Activated naive CD8-positive, alpha-beta T cell treated with anti-CD3 and anti-CD28 coated beads, Interleukin-2, amount 10 ng/mL, durations not matched to agents 7 days and 5 days (primary cell): ENCODE measurements at places on chromosomes 3 and 15.
A peak's percentile ranks its signal among the peaks of the same experiment; 100 is the strongest.

- no peak for DNase-seq
These were observed 15.2 kb upstream of the EID1 start for GRCh38 chr15:48862705-48863104.

- DNase-seq, result no peak
These were observed 214.5 kb downstream of the RPLP1 start for GRCh38 chr15:69666921-69667811.

GRCh38 chr15:38040615-38041014, 106.2 kb downstream of the TMCO5A start:
- no peak for DNase-seq

GRCh38 chr3:5673521-5673920, 486.0 kb downstream of the EDEM1 start:
- no peak for DNase-seq

DNA sequence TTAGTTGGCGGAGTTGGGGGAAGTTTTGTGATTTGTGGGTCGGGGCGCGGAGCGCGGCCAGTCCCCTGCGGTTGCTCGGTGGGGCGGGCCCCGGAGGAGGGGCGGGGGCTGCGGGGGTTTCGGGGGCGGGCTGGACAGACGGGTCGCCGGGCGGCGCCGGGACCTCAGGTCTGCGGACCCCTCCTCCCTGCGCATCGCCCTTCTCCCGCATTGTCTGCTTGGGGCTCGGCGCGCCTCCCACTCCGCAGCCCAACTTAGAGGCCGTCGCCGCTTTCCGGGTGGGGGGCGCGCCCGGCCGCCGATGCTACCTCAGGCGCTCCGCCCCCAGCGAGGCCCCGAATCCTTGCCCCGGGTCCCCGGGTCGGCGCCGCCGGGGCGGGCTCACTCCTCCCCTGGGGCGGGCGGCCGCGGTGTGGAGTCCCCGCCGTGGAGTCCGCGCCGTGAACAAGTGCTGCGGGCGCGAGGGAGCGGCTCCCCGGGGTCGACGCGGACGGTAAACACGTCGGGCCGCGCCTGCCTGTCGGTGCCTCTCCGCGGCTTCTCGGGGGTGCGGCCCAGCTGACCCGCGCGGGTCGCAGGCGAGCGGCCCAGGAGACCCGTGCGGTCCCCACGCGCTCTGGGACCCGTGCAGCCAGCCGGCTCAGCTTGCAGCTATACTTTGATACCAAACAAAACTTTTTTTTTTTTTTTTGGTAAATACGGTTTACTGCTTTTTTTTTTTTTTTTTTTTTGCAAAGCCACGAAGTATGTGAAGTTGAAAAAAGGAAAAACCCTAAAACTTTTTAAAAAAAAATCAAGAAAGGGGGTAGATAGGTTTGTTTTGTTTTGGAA, 624 bp downstream of the AKAP13 start:
- peak; percentile 79 for DNase-seq

DNA sequence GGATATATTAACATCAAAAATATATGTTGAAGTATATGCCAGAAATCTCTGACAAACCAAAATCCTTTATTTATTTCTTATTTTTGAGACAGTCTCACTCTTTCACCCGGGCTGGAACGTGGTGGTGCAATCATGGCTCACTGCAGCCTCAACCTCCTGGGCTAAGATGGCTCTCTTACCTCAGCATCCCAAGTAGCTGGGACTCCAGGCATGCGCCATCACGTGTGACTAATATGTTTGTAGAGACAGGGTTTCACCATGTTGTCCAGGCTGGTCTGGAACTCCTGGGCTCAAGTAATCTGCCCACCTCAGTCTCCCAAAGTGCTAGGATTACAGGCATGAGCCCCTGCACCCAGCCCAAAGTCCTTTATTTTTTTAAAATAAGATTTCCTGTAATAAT, 11.9 kb downstream of the FAIM start:
- DNase-seq, result no peak

GRCh38 chr3:46615050-46615775, 2.9 kb downstream of the FAM240A start:
- DNase-seq, result no peak

- DNase-seq, result no peak
These were observed 65.2 kb downstream of the FNDC3B start for GRCh38 chr3:172104471-172105072.

DNA sequence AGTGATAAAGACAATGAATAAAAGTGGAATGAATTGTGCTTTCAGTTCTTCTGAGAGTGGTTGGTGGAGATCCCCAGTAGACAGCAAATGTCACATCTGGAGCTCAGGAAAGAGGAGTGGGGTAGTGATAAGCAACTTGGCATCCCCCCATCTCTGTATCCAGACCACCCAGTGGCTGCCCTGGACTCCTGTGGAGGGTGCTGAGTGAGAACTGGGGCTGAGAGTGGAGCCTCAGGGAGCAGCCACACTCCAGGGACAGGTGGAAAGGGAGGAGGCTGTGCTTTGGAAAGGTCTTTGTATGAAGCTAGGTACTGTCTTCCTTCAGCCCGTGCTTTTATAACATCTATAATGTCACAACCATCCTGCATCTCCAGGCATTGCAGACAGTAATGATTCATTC, 85.6 kb upstream of the RASGRF1 start:
- no peak for DNase-seq

DNA sequence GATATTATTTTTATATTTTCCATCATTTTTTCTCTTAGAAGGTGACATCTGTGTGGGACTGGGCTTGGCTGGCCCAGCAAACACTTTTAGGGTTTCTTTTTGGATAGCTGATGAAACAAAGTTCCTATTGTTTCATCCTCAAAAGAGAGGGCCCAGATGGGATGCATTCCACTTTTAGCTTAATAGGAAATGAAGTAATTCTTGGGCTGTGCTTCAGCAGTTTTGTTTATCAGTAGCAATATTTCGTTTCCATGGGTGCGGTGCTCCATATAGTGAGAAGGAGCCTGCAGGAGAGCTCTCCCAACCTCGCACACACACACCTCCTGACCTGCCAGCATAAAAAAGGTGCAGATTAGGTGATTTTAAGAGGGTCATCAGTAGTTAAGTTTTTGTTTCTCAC, 147.5 kb downstream of the AKAP13 start:
- DNase-seq, result no peak

GRCh38 chr3:163347944-163348343, 1730.4 kb downstream of the SI start:
- DNase-seq, result no peak

DNA sequence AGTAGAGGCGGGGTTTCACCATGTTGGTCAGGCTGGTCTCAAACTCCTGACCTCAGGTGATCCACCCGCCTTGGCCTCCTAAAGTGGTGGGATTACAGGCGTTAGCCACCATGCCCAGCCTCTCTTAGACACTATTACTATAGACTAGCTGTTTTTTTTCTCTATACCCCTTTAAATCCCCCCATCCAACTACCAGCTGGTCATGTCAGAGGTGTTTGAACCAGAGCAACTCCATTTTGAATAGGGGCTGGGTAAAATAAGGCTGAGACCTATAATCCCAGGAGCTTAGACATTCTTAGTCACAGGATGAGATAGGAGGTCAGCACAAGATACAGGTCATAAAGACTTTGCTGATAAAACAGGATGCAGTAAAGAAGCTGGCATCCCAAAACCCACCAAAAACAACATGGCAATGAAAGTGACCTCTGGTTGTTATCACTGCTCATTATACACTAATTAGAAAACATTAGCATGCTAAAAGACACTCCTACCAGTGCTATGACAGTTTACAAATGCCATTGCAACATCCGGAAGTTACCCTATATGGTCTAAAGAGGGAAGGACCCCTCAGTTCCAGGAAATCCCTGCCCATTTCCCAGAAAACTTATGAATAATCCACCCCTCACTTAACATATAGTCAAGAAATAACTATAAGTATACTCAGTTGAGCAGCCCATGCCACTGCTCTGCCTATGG, 57.8 kb upstream of the GPD1L start:
- no peak for DNase-seq

GRCh38 chr3:186945255-186945823, 15.0 kb downstream of the ST6GAL1 start:
- DNase-seq, result no peak

DNA sequence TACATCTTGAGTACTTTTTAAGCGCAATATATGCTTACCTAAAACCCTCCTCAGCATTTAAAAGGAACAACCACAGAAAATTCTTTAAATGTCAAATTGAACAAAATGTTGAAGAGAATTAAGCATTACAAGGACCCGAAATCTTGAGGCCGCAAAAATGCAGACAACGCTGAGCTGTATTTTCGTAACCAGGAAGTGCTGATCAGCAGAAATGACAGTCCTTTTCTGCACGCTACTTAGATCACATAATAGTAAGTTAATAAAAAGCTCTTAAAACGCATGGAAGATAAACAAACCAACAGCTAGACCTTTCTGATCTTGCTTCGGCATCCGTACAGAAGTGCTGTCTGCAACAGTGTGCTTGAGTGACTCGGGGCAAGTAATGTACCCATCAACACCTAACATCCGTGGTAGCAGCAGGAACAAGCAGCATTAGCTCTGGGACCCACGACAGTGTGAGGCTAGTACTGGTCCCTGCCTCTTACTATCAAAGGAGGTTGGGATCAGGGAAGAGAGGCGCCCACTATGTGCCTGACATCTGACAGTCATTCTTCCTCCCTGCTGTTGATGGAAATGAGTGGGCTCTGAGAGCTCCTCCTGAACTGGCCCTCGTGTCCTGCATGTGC, 1.8 kb upstream of the SSUH2 start:
- no peak for DNase-seq

DNA sequence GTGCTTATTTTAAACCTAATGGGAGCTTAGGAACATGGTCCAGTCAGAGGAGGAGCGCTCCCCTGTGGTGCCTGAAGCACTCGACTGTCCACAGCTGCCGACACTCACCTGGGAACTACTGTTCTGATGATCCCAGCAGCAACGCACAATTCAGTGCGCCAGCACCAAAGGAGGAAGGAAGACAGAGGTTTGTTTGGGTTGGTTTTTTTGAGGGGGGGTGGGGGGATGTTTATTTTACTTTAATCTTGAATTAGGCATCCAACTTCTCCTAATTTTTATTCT, 48.8 kb upstream of the VGLL4 start:
- DNase-seq, result no peak

GRCh38 chr3:98962951-98963350, 61.5 kb upstream of the DCBLD2 start:
- no peak for DNase-seq

DNA sequence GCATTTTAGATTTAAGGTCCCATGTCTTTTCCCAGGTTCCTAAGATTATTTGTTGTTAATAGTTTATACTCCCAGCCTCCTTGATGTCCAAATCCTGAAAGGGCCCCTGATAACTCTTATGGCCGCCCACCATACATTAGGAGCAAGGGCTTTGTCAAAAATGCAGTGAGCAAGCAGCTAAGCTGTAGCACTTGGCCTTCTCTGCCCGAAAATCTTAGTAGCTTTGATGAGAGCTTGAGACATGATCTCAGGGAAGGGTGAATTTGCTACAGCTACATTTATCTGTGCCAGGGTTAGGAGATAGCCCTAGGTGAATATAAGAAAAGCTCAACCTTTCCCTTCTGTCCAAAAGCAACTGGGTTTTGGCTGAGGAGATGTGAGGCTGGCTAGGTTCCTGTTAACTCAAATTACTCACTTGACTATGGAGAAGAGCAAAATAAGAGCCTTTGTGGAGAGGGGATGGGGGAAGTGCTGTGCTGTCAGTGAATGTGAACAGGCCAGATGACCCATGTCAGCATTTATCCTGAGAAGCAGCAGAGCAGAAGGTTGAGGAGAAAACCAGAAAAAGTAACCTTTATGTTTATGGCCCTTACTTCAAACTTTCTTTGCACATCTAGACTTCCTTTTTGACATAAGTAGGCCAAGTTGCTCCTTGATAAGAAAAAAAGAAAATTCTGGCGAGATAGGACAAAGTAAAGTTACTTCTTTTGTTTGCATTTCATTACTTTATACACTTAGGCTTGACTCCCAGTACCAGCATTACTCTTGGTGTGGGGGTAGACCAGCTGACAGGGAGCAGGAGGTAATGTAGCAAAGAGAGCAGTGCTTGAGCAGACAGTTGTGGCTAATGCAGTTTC, 21.1 kb downstream of the MAPK6 start:
- no peak for DNase-seq

DNA sequence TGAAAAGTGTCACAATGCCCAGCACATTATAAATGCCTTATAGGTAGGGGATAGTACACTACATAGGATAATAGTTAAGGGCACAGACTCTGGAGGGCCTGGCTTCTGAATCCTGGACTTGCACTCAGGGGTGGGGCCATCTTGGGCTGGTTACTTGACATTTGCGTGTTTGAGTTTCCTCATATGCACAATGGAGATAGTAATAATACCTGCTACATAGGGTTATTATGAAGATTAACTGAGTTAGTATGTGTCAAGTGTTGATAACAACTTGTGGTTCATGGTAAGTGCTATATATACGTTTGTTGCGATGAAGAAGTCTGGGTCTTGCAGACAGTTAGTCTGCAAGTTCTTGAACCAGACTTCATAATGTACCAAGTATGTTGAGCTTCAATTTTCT, 37.0 kb downstream of the MITF start:
- DNase-seq, result no peak

GRCh38 chr3:16614033-16615031, 9.1 kb upstream of the DAZL start:
- DNase-seq, result no peak

GRCh38 chr3:188926741-188927511, 244.8 kb upstream of the TPRG1 start:
- DNase-seq, result no peak

DNA sequence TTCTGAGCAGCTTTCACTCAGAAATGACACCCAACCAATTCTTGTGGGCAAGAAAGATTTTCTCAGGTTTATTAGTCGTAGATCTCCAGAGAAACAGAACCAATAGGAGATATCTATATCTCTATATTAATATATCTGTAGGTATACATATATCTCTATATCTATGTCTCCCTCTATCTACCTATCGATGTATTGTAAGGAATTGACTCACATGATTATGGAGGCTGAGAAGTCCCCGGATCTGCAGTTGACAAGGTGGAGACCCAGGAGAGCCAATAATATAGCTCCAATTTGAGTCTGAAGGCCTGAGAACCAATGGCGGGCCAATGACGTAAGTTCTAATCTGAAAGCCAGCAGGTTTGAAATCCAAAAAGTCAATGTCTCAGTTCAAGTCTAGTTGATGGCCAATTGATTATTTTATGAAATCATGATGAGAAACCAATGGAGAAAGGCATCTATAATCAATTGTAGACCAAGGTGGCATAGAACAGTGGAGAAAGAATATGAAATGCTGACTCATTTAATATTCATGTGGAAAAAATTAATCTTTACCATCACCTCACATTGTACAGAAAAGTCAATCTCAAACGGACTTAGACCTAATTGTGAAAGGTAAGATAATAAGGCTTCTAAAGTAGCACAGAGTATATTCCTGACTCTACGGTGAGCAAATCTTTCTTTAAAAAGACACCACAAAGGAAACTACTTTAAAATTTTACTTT, 65.6 kb upstream of the CHRNA7 start:
- no peak for DNase-seq
